ENCODE measurements at places on chromosomes 12 and 14.

GRCh38 chr14:55107766-55108554 lies 21.1 kb upstream of the LGALS3 start:
- DNase-seq, result no peak

DNA sequence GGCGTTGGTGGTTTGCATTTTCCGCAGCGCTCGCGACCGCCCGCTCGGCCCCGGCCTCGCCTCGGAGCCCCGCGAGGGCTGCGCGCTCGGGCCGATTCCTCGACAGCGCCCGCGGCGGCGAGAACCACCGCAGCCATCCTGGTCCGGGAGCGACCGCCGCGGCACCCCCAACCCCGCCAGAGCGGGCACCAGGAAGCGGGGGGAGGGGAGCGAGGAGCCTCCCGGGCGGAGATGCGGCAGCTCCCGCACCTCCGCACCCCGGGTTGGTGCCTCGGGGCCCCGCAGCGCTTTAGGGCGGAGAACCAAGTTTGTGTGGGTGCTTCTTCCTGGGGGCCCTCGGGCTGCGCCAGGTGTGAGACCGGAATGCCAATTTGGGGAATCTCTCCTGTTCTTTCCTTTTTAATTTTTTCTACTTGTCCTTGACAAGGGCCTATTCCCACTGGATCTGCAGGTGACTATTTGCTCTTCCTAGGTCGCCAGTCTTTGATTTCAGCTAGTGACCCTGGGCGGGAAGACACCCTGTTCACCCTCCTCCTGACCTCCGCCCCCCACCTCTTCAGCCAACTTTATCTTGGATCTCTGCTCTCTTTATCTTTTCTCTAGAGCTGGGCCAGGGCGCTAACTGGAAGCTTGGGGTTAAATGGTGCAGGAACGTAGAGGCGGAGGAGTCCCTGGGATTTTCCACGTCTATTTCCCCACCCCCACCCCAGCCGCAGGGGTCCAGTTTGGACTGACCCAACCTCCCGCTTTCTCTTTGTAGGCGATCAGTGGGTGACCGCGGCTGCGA lies at the start of gene SOCS2:
Gene SOCS2 (plus strand): TSS at position 751 of the 787 bp plus-strand sequence. CDS start 223 bp downstream, outside the sequence.
- no peak for DNase-seq

- DNase-seq, result no peak
These were observed 129.4 kb downstream of the SYNE2 start for GRCh38 chr14:63982156-63982555.

DNA sequence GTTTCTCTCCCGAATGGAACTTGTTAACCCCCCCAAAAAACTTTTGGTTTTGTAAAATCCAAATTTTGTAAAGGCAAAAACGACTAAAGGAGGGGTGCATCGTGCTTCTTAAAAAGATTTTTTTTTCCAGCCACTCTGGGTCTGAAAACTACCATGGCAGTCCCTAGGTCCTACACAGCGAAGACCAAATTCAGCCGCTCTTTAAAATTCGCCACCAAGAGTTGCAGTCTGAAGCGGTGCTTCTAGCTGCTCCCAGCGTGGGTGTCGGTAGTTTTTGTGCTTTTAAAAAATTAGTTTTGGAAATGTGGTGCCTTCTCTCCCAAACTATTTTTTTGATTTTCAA lies 873 bp upstream of the GSC start:
- DNase-seq, result no peak

DNA sequence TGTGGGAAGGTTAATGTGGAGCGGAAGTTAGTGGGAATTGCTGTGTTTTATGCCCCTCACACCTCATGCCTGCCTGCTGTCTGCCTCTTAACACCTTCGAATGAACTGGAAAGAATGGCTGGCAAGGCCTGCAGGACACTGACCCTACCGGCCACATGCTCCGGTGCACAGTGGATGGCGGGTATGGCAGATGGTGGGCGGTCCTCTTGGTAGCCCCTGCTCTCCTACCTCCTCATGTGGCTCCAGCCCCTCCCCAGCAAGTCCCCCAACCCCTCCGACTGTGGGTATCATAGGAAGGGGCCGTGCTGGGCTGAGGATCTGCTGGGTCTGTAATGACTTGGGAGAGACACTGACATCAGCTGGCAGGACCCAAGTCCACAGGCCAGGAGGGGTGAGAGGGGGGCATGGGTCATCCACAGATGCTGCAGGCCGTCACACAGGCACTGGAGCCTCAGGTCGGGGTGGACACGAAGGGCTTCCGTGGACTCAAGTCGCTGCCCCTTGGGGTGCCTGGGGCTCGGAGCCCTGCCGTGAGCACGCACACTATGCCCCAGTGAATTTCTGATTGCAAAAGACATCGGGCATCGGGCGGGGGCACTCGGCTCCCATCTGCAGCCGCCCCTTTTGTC lies 77.4 kb downstream of the KIF26A start:
- no peak for DNase-seq

DNA sequence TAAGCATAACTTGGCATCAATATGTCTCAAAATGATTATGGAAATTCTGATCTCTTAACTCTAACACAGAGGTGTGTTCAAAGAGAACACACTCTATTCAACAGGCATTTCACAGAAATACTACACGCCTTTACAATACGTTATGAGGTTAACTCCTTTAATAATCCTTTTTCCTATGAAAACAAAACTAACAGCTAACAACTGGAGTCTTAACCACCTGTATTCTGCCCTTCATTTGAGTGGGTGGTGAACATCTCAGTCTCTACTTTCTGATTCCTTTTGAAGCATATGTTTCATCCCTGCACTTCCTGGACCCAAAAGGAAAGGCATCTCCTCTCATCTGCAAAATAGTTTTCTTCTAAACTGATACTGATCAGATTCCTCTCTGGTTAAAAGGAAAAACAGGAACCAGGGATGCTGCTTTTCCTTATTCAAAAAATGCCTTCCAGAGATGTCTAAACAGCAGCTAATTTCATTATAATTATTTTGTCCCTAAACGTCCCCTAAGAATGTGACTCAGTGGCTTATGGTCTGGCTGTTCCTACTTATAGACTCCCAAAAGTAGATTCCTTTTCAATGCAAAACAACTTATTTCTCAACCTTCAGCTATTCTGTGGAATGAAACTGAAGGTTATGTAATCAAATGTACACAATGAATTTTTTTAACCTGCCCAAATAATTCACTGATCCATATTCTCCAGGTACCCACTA lies 24.1 kb downstream of the ITPR2 start:
- DNase-seq, result no peak

DNA sequence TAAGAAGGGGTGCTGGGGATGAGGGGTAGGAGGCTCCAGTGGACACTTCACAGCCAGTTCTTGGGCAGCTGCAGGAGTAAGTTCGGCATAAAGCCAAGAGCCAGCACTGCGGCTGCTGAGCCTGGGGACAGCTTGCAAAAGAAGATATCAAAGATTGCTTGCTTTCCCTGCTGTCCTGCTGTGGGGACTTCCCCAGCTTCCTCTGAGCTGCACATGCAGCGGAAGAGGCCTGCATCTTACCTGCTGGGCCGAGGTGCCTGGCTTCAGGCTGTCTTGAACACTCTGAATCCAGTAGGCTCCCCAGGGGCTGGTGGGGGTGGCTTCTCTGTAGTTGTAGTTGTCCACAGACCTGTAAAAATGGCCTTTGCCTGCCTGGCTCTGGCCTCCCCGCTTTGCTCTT lies 1.3 kb downstream of the CHGA start:
- no peak for DNase-seq

DNA sequence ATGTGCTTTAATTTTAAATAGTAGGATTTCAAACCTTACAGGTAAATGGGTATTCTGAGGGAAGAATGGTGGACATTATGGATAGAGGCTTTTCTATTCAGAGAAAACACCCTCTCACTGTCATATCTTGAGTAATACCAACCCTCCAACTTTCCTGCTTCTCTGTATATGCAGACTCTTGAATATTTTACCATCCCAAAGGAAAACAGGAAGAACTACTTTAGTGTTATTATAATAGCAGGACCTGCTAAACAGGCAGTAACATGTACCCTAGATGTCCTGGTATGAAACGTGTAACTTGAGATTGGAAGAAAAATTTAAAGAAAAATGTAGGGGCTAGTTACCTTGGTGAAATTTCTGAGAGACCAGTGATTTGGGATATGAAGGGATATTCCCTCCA lies 82.9 kb upstream of the TRHDE start:
- DNase-seq, result no peak

GRCh38 chr14:35332517-35333263 lies 40.5 kb downstream of the PSMA6 start:
- DNase-seq, result no peak

GRCh38 chr12:106138633-106139421 lies at the start of gene NUAK1:
Gene NUAK1, minus strand, starts transcription at chr12:106138954. Its CDS starts 301 bp downstream, at chr12:106138653.
- DNase-seq, result peak; percentile 88

DNA sequence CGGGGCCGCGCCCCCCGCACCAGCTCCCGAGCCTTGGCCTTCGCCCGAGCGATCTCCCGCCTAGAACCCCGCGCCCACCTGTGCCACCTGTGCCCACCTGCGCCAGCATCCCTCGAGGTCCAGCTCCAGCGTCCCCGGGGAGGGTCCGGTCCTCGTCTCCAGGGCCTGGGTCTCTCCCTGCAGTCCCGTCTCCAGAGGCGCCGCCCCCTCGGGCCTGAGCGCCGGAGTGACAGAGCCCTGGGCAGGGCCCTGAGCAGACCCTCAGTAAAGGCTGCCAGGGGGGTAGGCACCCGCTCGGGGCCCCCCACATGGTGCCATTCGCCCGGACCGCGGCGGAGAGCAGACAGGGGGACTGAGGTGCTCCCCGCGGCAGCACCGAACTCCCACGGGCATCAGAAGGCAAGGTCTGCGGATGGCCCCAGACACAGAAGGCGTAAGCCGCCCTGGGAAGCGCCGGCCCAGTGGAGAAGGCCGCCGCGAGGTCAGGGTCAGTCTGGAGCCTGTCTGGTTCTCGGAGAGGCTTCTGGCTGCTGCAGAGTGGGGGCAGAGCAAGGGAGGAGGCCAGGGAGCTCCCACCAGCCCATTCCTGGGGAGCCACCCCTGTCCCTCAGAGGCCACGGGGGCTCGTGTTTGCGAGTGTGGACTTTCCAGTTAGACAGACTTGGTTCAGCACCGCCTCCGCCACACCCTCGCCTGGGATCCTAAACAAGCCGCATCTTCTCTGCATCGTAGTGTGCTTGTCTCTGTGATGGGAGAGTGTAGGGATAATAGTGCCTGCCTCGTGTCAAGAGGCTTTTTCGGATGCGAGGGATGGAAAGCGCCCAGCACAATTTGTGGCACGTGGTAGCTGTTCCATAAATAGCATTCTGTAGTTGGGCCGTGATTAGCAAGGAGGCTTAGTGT lies 1.1 kb upstream of the PPP1R13B start:
- no peak for DNase-seq

DNA sequence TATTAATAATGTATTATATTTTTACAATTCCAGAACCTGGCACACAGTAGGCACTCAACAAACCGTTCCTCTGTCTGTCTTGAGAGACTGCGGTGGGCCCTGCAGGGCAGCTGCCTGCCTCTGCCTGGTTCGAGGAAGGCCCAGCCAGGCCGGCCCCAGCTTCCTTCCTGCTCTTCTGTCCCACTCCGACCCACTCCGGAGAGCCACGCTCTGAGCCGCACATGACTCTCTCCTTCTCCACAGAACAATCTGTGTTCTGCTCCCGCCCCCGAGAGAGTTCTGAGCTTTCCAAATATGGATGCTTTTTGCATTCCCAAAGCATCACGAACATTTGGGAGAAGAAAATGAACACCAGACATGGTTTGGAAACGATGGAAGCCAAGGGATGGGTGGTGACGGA lies 57.3 kb downstream of the TTC7B start:
- DNase-seq, result no peak

- no peak for DNase-seq
These were observed 40.9 kb upstream of the STXBP6 start for GRCh38 chr14:25090716-25091454.

DNA sequence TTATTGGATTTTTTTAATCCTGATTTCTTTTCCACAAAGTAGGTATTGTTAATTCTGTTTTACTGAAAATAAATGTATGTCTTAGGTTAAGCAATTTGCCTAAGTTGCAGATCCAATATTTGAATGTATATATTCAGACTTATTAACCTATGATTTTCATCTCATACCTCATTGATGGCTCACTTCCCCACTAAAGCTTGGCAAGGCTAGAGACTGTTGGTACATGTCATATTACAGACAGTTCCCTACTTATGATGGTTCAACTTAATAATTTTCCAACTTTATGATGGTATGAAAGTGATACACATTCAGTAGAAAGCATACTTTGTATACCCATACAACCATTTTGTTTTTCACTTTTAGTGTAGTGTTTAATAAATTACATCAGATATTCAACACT lies 33.2 kb upstream of the KCNH3 start:
- no peak for DNase-seq

GRCh38 chr12:58774731-58775130 lies 145.6 kb downstream of the LRIG3 start:
- DNase-seq, result no peak

- no peak for DNase-seq
These were observed 172.0 kb downstream of the SYT10 start for GRCh38 chr12:33267641-33268040.

DNA sequence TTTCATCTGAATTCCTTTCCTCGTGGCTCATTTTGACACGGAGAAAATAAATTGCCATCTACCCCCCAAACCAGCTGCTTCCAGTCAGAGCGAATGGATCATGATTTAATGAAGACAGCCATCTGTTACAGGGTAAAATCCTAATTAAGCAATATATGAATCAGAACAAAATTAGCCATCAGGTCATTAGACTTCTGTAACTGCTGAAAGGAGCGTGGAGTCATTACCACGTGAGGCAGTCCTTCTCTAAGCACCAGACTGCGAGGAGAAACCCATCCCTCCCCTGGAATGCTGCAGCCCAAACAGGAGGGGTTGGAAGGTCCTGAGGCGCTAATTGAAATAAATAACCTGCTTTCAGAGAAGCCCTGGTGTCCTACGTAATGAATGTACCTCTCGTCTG lies 51.1 kb upstream of the TCL1A start:
- no peak for DNase-seq

DNA sequence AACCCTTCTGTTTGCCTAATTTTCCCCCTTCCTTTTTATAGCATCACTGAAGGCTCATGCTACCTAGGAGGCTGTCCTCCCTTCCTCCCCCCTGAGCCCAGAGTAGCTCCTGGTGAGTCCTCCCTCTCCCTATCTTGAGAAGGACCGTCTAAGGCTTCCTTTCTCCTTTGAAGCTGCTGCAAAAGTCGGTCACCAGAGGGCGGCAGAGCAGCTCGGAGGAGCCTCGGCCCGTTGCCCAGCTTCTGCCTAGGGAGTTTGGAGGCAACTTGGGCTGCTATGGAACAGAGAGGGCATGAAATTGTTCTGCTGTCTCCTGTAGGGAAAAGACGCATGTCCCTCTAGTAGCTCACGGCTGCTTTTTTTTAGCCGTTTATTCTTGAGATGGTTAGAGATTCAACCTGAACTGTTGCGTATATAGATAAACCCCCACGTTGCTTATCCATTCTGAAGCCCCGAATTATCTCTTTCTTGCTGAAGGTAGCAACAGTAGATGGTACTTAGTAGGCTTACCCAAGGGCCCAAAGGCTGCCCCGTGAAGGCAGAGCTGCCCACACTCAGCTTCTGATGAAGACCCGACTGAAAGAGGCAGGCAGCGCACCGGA lies 5.7 kb downstream of the WNT5B start:
- peak; percentile 78 for DNase-seq

DNA sequence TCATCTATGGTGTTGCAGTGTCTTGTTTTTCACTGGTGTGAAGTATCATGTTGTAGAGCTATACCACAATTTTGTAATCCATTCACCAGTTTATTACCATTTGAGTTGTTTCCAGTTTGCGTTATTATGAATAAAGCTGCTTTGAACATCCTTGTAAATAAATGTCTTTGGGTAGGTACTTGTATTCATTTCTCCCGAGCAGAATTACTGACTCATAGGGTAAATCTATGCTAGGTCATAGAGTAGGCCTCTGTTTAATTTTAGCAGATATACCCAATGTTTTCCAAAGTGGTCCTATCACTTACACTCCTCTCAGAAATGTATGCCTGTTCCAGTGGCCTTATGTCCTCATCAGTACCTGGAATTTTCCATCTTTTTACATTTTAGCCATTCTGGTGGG lies 6.6 kb upstream of the GOLGA5 start:
- DNase-seq, result no peak

- no peak for DNase-seq
These were observed 1.4 kb downstream of the IFFO1 start for GRCh38 chr12:6554168-6555017.

Data from left forelimb (tissue), 1 donor.